ENCODE measurements at places on chromosomes 6 and 20. TPM values are rescaled to one million over a fixed set of nuclear protein-coding genes. Genes with fewer than 3 reads are reported as not detected.

The GPANK1 gene
- total RNA-seq: 30.7 TPM

The BMP2 gene
- not detected for total RNA-seq

GRCh38 chr6:110781522-110782214 is 33.6 kb downstream of the CDK19 start:
- DNase-seq: no peak

- no peak for DNase-seq
Measured at GRCh38 chr20:47129306-47129705, 227.2 kb downstream of the ZMYND8 start.

DNA sequence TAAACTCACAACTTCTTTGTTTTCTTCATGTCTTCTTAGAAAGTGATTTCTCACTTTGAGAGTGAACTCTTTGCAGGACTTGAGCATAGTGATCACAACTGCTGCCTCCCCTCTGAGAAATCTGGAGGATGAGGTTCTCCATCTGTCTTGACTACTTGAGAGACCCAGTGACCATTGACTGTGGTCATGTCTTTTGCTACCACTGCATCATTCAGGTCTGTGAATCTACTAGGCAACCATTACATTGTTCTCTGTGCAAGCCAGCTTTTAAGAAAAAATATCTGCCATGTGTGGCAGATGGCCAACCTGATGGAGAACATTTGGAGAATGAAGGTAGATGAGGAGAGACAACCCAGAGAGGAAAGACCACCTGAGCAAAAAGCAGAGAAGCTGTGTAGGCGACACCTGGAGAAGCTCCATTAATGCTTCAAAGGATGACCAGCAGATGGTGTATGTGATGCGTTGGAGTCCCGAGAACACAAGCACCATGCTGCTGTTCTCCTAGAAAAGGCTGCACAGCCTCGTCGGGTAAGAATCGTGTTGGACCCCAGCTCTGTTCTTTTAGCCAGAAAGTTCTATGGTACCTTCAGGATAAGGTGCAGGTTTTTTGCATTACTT is 25.1 kb upstream of the TRIM26 start:
- DNase-seq: no peak

The TBP gene
- total RNA-seq: 28.2 TPM

DNA sequence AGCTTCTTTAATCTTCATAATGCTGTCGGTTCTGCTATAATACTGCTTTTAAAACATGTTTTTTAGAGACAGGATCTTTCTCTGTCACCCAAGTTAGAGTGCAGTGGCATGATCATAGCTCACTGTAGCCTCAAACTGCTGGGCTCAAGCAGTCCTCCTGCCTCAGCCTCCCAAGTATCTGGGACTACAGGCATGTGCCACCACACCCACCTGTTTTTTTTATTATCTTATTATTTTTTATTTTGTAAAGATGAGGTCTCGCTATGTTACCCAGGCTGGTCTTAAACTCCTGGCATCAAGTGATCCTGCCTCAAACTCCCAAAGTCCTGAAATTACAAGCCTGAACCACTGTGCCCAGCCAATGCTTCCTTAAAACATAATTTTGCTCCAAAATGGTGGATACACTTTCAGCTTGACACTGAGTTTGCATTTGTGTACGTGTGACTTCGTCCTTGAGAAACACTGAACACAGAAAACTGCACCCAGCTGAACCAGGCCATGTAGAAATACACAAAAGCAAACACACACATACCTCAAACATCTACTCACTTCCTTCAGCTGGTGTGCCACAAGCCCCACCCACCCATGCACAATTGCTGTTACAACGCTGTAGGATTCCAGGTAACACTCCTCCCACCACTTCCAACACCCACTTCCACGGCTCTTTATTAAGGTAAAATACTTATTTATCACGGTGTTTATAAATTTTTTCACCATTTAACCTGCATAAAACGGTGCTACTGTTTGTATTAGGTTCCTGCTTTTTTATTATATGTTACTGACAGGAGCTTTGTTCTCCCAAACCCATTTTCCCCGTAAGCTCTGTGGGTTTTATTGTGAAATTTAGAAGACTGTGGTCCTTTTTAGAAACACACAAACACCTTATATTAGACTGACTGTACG is 109.1 kb downstream of the TSHZ2 start:
- DNase-seq: no peak

GRCh38 chr20:49445176-49445575 is 37.3 kb downstream of the KCNB1 start:
- DNase-seq: no peak

DNA sequence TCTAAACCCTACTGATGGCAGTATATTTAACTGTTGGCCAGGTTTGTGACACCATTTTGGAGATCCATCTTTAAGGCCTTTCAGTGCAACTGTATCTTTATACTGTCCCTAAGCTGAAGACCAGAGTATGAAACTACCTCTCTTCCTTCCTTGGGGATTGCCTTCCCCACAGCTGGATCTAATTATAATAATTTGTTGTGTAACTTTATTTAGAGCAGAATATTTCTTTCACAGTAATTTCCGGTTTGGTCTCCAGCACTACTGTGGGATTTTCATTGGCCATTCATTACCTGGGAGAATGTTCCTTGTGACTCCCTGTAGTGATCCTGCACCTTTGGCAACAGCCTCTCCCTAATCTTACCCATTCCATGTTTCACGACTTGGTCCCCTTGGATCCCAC is 75.2 kb downstream of the AKAP7 start:
- DNase-seq: no peak

The BPHL gene
- 8.4 TPM for total RNA-seq

DNA sequence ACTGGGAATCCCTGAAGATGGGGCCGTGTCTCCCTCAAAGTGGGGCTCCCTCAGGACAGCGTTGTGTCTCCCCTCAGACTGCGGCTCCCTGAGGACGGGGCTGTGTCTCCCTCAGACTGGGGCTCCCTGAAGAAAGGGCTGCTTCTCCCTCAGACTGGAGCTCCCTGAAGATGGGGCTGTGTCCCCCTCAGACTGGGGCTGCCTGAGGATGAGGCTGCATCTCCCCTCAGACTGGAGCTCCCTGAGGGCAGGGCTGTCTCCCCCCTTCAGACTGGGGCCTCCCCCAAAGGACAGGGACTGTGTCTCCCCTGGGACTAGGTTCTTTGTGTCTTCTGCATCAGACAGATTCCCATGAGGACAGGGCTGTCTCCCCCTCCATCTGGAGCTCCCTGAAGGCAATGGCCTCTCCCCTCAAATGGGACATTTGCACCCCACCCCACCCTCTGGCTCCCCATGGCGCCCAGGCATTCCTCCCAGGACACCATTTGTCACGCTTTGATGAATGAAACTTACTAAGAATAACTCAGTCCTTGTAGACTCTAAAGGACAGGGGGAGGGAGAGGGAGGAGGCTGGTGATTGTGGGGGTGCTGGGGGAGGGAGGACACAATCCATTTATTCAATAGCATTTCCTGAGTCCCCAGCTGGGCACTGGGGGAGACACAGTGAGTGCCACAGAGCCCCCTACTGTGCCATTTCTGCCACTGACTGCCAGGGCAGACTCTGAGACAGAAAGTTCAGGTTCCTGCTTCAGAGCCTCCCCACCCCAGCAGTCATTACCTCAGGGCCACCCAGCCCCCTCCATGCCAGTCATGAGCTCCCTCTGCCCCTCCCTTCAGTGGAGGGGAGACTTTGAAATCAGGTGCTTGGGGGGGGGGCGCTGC is 122.4 kb downstream of the MRPL14 start:
- no peak for DNase-seq

GRCh38 chr6:151722342-151722741 is 85.1 kb upstream of the ESR1 start:
- no peak for DNase-seq

DNA sequence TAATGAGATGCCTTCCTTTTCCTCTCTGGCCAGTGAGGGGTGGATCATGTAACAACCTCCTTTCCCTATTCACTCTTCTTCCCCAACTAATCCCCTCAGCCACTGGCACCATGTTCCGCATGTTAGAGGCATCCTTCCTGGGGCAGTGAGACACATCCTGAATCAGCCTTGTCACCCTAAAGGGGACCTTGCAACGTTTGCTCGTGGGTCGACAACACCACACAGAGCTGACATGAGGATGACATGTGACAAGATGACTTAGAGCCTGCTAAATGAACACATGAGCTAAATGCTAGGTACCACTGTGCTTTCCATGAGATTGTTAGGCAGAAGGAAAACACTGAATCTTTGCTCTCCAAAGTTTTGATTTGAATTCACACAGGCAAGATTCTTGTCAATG is 129.2 kb downstream of the ATXN1 start:
- no peak for DNase-seq

The RBPJL gene
- not detected for total RNA-seq

The EMILIN3 gene
- total RNA-seq: not detected

The NRSN1 gene
- total RNA-seq: not detected

DNA sequence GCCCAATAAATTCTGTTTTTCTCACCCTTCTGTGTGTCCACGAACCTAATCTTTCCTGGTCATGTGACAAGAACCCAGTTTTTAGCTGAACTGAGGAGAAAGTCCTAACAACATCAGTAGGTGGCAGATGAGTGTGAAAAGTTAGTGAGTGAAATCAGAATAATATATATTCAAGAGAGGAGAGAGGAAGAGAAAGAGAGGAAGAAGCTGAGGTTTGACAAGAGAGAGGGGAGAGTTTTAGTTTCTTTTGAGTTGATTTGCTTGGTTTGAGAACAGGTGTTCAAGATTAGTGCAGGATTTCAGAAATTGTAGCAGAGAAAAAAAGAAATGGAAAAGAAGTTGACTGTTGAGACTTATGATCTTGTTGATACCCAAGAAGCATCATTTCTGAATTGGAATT is 930.5 kb upstream of the FLRT3 start:
- no peak for DNase-seq

The RNF39 gene
- not detected for total RNA-seq

The GINS1 gene
- total RNA-seq: 25.6 TPM

DNA sequence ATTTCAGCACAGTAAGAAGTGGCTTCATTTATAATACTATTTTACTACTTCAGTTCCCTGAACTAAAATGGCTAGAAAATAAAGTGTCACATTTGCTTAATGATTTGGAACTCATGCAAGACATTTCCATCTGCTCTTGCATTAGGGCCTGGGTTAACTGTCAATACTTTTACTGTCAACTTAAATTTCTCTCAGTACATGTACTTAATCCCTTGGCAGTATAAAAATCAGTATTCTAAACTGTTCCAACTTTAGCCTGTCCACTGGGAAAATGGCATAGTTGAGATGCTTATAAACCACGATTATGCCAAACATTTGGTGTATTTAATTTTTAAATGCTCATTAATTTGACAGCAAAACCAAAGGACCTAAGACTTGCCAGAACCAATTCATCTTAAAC is 154.5 kb downstream of the ASCC3 start:
- DNase-seq: no peak

- DNase-seq: no peak
Measured at GRCh38 chr6:68826501-68826900, 191.4 kb downstream of the ADGRB3 start.

DNA sequence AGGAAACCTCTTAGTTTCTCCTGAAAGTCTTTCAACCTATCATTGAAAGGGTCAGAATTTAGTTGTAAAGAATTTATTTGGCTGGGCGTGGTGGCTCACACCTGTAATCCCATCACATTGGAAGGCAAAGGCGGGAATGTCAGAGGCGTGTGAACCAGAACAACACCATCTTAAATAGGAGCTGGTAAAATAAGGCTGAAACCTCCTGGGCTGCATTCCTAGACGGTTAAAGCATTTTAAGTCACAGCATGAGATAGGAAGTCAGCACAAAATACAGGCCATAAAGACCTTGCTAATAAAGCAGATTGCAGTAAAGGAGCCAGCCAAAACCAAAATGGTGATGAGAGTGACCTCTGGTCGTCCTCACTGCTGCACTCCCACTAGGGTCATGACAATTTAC is 29.6 kb downstream of the OR2B2 start:
- no peak for DNase-seq

The ARFGEF3 gene
- 0.30 TPM for total RNA-seq

- peak; percentile 52 for DNase-seq
Measured at GRCh38 chr6:84774157-84774984, 10.0 kb upstream of the TBX18 start.

- no peak for DNase-seq
Measured at GRCh38 chr6:121616406-121616805, 181.0 kb downstream of the GJA1 start.

- DNase-seq: no peak
Measured at GRCh38 chr20:58752565-58752964, 60.0 kb downstream of the NPEPL1 start.

The PLCB1 gene
- 6.1 TPM for total RNA-seq

The MOXD1 gene
- total RNA-seq: not detected

- no peak for DNase-seq
Measured at GRCh38 chr6:41658636-41659035, 20.4 kb downstream of the MDFI start.

- peak; percentile 46 for DNase-seq
Measured at GRCh38 chr6:150016324-150017185, 8.8 kb downstream of the RAET1L start.

DNA sequence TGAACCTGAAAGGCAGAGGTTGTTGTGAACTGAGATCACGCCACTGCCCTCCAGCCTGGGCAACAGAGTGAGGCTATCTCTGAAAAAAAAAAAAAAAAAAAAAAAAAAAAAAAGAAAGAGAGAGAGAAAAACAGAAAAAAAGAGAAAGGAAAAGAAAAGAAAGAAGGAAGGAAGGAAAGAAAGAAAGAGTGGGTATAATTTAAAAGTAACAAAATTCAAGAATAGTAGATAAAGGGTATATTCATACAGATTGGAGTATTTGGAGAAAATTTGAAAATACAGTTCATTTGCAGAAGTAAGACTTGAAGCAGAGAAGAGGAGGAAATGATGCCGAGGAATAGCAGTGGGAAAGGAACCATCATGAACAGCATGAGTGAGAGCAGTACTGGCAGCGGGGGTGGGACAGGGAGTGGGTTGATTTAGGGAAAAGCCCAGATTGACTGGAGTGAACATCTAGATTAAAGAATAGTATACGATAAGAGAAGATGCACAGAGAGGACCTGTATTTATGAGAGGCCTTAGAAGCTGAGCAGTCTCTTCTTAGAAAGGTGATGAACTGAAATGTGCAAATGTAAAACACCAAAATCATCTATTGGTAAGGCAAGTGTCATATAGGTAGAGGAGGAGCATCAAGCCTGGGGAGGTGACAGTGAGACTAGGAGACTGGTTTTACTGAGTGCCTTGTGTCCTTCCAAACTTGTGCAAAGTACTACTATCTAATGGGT is 17.8 kb upstream of the HLA-DRB1 start:
- DNase-seq: no peak

Measured in activated naive CD8-positive, alpha-beta T cell treated with anti-CD3 and anti-CD28 coated beads, Interleukin-2, amount 10 ng/mL, durations not matched to agents 7 days and 5 days (primary cell).